ENCODE measurements at places on chromosomes 7 and 10.

DNA sequence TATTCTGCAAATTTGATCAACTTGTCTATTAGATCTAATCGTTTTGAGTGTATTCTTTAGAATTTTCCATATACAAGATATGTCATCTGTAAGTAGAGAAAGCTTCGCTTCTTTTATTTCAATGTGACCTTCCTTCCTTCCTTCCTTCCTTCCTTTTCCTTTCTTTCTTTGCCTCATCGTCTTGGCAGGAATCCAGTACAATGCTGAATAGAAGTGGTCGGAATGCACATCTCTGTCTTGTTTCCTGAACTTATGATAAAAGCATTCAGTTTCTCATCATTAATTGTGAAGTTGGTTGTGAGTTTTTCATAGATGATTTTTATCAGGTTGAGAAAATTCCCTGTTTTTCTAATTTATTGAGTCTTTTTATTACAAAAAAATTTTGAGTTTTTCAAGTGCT lies 300.7 kb upstream of the ZNF32 start:
- DNase-seq = no peak

- peak; percentile 87 for DNase-seq
These were observed 82.3 kb downstream of the HTR7 start for GRCh38 chr10:90775351-90776028.

DNA sequence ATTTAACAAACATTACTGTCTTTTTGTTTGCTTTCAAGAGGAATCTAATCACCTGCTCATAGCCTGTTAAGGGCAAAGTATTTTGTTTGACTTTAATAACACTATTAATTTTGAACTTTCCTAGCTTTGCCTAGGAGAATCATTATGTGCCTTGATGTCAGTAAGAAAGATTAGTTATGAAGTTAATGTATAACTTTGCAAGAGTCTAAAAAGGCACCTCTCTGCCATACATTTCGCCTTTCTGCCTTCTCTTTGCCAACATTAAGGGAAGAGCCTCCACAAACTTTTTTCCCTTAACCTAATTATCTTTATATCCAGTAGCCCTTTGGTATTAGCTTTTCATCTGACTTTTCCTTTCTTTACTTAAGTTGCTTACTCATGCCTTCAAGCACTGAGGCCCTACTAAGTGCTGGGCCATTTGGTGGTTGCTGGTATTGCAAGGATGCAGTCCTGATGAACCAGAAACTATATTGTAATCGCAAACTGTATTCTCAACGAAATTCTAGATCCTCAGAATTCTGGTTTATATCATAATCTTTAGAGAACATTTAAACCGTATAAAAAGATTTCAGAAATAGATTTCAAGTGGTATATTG lies 108.5 kb downstream of the SND1 start:
- no peak for DNase-seq

- DNase-seq = no peak
These were observed 102.7 kb downstream of the ANKRD26 start for GRCh38 chr10:26997610-26998009.

- DNase-seq = peak; percentile 95
These were observed 29.7 kb downstream of the TRIM8 start for GRCh38 chr10:102673819-102674511.

- DNase-seq = no peak
These were observed 123.6 kb upstream of the TMEM72 start for GRCh38 chr10:44787480-44788075.

DNA sequence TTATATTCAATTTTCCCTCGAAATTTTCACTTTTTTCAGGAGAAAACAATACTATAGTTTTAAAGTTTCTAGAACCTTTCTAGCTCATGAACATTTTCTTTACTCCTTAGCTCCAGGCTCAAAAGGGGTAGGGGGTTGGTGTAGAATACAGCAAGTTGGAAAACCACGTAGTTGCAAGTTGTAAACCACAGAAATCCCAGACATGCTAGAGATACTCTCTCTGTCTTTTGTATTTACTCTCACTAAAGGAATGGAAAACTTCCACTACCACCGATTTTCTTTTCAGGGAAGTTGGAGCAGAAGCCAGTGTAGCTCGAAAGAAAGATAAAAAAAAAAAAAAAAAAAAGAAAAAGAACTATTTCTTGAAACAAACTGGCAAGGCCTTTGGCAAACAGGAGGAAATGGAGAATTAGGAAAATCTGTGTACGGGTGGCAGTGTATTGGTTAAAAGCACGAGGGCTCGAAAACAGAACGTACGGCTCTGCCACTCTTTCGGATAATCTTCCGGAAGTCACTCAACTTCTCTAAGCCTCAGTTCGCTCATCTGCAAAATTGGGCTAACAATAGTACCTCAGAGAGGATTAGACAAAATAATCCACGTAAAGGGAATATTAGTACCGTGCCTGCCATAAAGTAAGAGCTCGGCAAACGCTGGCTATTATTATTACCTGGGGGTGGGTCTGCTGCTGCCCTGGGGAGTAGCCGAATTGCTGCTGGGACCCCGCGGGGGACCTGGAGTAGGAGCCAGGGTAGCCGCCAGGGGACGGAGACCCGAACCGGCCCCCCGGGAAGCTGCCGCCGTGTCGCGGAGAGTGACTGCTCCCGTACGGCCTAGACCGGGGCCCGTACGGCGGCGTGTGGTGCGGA lies 628 bp downstream of the MPLKIP start:
- peak; percentile 61 for DNase-seq

DNA sequence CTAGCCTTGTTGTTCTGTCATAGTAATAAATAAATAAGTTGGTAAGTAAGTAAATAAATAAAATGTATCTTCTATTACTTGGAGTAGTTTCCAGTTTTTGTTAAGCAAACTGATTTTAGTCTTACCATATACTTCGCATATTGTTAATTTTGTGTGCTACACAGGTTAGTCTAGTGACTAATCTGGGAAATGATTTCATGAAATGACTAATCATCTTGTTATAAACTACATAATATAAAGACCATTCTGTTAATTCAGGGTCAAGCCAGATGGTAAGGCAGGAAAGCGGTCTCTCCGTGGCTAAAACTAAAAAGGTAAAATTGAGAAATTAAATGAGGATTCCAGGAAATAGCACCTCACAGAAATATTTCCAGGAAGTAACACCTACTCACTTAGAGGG lies 58.5 kb upstream of the FOXP2 start:
- DNase-seq = no peak

GRCh38 chr7:10238641-10239040 lies 735.0 kb upstream of the PHF14 start:
- no peak for DNase-seq

DNA sequence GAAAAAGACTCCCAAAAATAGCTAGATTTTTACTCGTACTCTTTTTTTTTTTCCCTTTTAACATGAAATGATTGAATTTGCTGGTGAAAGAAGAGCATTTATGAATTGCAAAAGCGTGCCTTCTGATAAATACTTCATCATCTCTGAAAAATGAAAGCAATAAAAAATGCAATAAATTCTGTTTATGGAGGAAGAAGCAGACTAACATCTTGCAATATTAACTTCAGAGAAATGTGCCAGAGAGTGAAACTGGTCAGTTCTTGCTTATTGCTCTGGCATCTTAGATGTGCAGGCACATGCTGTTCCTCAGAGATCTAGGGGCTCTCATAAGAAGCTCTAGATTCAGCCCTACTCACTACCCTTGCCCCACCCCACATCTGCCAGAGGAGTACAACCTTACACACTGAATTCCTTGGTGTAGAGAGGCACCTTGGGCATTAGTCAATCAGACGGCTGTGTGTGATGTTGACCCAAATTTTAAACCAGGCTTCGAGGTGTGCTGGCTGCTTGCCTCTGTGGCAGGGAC lies 891.1 kb upstream of the GHITM start:
- no peak for DNase-seq

- DNase-seq = peak; percentile 35
These were observed 3.8 kb upstream of the NRCAM start for GRCh38 chr7:108459922-108460551.

GRCh38 chr10:63145782-63146181 lies 12.7 kb downstream of the NRBF2 start:
- no peak for DNase-seq

All from suppressor macrophage (primary cell).